ENCODE measurements at places on chromosomes 1 and 21.

GRCh38 chr1:115764541-115764940 is 4.0 kb downstream of the CASQ2 start:
- DNase-seq: no peak

DNA sequence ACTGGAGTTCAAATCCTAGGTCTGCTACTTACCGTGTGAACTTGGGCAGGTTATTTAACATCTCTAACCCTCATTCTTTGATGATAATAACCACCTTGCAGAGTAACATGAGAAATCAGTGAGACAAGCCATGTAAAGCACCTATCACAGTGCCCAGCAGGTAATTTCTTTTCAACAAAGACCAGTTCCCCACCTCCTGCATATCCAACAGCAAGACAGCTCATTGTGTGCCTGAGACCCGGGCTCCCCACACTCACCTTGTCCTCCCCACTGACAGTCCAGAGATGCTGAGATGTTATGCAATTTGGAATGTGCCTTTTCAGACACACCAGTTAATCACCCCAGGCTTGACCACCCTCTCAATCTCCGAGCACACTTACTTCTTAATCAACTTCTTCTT is 367.6 kb upstream of the DAB1 start:
- DNase-seq: no peak

GRCh38 chr1:23273450-23274133 is 56.3 kb upstream of the HTR1D start:
- no peak for DNase-seq

GRCh38 chr1:58845942-58846341 is 62.1 kb upstream of the JUN start:
- no peak for DNase-seq

GRCh38 chr21:28385845-28386244 is 606.8 kb downstream of the LTN1 start:
- DNase-seq: no peak

DNA sequence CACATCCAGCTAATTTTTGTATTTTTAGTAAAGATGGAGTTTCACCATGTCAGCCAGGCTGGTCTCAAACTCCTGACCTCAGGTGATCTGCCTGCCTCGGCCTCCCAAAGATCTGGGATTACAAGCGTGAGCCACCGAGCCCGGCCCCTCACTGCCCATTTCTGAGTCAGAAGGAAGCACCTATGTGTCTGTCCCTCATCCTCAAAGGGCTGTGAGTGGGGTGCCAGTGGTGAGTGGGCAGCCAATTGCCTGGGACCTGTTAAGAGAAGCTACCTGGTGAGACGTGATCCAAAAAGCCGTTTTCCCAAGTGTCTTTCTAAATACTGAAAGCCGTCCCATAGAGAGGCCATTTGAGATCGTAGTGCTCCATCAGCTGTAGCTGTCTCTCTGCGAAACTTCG is 27.1 kb upstream of the PDXK start:
- DNase-seq: no peak

- no peak for DNase-seq
These were observed 211.6 kb upstream of the KIAA0040 start for GRCh38 chr1:175404177-175404576.

DNA sequence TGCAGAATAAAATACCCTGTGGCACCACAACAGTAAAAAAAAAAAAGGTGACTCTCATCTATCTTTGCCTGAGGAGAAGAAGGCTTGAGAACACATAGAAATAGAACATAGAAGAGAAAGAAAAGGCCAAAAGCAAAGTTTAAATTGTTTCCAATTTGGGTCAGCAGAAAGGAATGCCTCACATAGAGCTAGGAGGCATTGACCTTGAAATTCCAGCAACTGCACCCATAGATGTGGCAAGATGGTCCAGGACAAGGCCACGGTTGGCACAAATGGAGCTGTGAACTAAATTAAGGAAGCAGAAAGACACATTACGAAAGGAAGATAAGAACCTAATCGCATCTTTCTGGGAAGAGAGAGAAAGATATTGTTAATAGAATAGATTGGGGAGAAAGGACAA is 588.3 kb downstream of the LMO4 start:
- no peak for DNase-seq

DNA sequence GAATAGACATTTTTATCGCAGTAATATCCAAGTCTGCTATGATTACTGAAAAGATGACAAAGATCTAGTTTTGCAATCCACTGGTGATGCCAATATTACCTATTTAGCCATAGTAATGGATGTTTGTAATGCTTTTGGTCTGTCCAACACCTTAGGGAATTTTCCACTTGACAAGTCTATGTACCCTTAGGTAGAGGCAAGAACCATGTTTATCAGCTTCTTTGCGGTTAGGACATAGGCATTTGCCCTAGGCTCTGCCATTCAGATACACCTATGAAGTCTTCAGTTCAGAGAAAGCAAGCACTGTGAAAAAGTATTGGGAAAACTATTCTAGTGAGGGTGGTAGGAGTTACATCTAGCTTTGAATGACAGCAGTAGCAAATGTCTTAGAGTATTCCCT is 40.2 kb upstream of the SLC35D1 start:
- no peak for DNase-seq

GRCh38 chr1:220966041-220966440 is 86.8 kb downstream of the HLX start:
- DNase-seq: no peak

GRCh38 chr1:207134581-207134980 is 30.5 kb downstream of the C4BPA start:
- no peak for DNase-seq

GRCh38 chr1:56266359-56266758 is 313.0 kb downstream of the PLPP3 start:
- DNase-seq: no peak

- no peak for DNase-seq
These were observed 22.6 kb downstream of the PLCH2 start for GRCh38 chr1:2498648-2499047.

DNA sequence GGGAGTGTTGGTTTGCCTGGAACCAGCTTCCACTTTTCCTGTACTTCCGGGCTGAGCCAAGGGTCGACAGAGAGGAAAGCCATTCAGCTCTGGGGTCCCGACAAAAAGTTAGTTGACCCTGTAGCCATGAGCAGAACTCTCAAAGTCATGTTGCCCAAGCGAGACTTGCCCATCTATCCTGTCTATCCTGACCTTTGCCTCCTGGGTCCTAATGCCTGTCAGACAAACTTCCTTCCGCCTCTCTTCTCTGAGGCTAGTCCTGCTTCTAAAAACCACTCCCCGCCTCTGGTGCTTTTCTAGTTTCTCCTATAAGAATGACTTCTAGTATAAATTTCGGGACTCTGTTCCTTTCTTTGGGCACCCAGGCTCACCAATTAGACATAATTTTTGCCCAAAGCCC is 7.7 kb upstream of the PCP4L1 start:
- DNase-seq: no peak

GRCh38 chr1:204299814-204300365 is 59.8 kb downstream of the PLEKHA6 start:
- DNase-seq: no peak

GRCh38 chr1:119186471-119186870 is 46.0 kb upstream of the WARS2 start:
- no peak for DNase-seq

DNA sequence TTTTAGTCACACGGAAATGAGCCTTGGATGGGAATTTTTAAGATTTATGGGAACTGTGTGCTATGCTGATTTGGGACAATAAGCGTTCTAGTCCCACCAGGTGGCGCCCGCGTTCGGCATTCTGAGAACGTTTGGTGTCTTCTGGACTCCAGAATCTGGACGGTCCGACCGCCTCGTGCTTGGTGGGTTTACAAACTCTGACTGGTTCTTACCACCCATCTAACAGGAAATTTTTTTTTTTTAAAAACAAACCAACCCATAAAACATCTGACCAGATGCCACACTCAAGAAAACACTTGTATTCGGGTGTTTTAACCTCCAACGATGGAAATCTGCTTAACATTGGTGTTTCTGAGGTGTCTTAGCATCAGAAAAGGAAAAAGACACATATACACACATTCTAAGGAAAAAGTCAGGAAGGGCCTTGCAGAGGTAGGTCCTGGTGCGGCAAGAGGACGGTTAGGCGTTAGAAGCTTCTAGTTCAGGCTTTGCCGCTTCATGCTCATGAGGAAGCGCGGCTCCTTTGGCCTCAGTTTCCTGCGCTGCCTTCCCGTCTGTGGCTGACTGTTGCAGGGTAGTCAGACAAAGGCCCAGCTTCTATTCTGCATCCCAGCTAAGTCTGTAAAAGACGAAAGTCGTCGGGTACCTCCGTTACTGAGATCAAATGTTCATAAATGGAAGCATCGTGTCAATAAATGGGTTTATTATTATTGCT is 814 bp upstream of the DYRK3 start:
- DNase-seq: peak; percentile 61

GRCh38 chr1:64878931-64879611 is 87.3 kb downstream of the JAK1 start:
- no peak for DNase-seq

- no peak for DNase-seq
These were observed 9.2 kb upstream of the SCAF4 start for GRCh38 chr21:31741116-31741515.

DNA sequence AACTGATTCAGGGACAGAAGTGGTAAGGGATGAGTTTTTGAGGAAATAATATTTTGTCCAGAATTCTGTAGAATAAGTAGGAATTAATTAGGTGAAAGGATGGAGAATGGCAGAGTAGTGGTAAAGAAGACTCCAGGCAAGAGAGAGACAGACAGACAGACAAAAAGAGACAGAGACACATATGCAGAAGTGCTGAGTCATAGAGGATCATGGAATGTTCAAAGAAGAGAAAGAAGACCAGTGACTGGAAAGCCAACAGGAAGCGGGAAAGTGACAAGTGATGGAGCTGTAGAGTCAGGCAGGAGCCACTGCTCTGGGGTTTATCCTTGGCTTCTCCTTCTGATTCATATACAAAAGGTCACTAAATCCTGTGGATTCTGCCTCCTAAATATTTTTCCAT is 85.9 kb downstream of the UROD start:
- no peak for DNase-seq

- no peak for DNase-seq
These were observed 270.0 kb upstream of the BRINP3 start for GRCh38 chr1:190747704-190748103.

- DNase-seq: no peak
These were observed 151.6 kb downstream of the AJAP1 start for GRCh38 chr1:4805987-4806386.

DNA sequence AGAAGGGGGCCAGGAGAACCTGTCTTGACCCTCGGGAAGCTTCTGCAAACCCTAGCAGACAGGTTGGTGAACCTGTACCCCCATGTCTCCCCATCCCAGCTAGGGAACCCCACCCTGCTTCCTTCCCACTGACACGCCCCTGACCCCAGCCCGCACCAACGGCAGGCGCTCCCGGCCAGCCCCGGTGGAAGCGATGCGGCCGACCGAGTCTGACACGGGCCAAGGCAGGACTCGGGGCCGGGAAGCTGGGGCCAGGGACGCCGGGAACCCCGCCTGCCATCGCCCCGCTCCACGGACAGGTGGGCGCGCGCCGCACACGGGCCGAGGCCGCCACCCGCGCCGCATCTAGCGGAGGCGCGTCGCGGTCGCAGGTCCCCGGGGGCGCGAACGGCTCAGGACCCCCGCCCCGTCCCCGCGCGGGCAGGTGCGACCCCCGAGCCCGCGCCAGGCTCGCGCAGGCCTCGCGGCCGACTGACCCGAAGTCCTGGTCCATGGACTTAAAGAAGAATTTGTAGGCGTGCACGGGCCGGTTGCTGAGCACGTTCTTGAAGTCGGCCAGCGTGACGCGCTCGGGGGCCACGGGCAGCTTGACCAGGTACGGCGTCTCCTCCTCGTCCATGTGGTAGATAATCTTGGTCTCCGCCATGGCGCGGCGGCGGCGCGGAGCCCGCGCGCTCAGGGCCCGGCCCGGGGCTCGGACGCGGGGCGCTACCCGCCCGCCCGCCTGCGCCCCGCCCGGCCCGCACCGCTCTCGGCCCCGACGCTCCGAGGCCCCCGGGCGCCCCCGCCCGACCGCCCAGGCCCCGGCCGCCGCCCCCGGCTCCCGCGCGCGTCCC is 580 bp downstream of the DVL1 start:
- DNase-seq: no peak

GRCh38 chr1:228494970-228495853 is 8.0 kb downstream of the RNF187 start:
- DNase-seq: no peak

DNA sequence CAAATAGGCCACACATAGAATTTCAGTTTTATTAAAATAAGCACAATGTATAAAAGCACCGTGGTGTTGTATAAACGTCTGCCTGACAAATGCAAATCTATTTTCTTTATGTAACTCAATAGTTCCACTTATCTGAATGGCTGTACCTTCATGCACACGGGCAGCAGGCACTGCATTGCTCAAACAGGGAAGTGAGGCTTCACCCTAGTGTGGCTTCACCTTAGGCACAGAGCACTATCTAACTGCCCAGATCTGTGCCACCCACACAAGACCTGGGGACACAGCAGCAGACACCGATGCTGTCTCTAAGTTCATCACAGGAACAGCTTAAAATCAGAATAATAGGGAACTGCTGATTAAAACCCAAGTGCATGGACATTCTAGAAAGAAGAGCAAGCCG is 6.0 kb upstream of the KNCN start:
- no peak for DNase-seq

- DNase-seq: no peak
These were observed 120.3 kb upstream of the TMPRSS2 start for GRCh38 chr21:41628256-41628655.

DNA sequence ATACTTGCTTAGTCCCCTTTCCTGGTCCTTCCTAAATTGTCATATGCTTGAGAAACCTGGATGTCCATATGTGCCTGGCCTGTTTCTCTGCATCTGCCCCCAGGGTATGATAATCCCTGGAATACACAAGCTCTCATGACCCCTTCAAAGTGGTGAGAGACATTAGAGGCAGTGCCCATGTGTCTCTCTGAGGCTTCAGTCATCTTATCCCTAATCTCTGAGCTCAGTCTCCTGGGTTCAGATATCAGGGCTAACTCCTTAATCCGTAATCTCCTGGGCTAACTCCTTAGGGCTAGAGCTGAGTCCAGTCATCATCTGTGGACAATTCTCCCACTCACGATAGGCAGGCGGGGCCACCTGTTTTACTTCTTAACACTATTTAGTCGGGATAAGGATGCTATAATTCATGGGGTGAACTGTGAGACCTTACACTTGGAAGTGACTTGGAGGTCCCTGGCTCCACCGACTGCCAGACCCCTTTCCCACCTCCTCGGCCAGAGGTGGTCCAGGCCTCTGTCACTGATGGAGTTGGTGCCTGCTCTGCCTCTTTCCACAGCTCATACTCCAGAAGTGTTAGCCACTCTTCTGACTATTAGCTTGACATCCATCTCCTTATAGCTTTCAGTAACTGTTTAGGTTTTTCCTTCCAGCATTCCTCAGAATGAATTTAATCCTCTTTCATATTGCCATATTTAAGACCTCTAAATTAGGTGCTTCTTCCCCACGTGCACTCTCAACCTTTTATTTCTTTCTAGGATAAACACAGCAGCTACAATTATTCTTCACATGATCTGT is 22.7 kb downstream of the CCN1 start:
- no peak for DNase-seq

GRCh38 chr1:234044079-234044478 is 139.6 kb downstream of the SLC35F3 start:
- no peak for DNase-seq

- DNase-seq: no peak
These were observed 76.6 kb downstream of the NOS1AP start for GRCh38 chr1:162145966-162146696.

Measured in stimulated activated CD8-positive, alpha-beta memory T cell treated with anti-CD3 and anti-CD28 coated beads, Interleukin-15, amount 100 ng/mL, for 1 hour (primary cell).